ENCODE measurements at places on chromosomes 4 and X.

DNA sequence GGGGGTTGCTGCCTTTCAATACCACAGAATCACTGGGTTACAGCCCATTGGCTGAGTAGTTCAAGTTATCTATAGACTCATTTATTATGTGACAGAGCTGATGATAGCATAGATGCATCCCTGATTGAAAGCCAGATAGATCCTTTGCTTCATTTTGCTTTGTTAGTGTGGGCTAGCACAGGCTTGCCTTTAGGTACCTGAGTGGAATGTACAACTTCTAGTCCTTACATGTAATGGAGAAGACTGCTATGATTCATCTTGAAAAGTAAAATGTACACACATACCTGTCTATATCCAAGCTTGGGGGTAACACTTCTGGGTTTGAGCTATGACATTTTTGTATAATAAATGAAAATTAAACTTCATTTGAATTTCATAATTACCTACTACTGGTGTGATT is 226.0 kb upstream of the FTHL17 start:
- DNase-seq: no peak

GRCh38 chrX:103464774-103465117 is 54.5 kb downstream of the RAB40A start:
- peak; percentile 61 for DNase-seq

DNA sequence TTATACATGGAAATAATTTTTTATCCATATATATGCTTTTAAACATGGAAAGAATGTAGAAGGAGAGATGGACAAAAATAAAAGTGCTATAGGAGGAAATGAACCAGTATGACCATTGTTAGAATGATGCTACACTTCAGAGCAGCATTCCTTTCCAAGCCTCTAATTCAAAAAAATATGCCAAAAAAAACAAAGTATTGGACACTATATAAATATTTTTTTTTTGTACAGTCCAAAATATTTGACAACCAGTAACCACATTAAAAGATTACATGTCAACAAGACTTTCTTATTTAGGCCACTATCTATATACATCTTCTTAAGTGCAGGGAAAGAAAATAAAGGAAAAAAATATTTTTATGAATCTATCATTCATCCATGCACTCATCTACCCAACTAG is 198.6 kb downstream of the LRBA start:
- no peak for DNase-seq

GRCh38 chr4:128553686-128554515 is 255.6 kb upstream of the JADE1 start:
- DNase-seq: no peak

DNA sequence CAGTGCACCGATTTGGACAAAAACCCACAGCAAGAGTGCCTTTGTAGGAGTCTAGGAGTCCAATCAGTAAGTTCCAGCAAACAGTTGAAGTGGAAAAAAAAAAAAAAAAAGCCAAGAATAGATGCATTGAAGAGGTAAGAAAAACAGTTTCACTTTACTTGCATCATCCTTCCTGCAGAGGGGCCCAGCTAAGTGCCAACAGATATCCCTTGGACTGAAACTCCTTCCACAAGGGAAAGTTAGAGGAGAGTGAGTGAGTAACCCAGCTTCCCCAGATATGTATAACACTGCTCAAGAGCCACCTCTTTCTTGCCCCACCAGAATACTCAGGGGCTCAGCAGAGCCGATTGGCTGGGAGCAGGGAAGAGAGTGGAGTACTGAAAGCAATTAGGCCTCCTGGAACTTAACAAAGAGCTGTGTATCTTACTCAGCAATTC is 617.7 kb upstream of the SMIM31 start:
- no peak for DNase-seq

DNA sequence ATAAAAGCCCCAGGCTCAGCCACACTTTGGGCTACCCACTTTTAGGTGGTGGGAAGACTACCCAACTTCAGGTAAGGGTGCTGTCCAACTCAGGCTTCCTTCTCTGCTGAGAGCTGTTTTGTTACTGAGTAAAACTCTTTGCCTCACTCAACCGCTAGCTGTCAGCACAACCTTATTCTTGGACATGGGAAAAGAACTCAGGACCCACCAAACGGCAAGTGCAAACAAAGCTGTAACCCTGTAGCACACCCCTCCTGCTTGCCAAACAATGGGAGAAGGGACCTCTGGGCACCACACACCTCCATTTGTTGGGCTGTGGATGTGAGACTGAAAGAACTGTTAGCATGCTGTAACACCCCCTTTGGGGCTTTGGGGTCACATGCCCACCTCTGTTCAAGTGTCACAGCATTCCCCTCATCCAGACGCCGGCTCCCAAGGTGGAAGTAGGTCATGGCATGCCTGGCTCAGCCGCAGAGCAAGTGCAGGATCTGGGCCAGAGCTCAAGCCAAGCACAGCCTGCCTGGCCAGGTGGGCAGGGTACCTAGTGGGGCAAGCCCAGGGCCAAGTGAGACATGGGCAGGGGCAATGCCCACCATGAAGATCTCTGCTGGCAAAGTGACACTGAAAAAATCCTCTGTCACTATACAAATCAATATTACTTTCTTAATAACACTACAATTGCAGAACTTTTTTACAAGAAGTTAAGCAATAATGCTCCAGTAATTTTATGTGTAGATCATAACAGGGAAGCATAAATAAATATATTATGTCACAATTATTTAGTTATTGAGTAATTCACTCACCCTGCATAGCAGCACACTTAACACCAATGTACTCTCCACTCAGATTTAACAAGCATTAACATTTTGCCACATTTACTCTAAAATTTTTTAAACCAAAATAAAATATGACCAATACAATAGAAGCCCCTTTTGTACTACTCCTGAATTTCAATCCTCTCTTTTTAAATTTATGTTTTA is 107.2 kb downstream of the TBCK start:
- no peak for DNase-seq

GRCh38 chrX:10622197-10622596 is 1.8 kb upstream of the MID1 start:
- DNase-seq: no peak

DNA sequence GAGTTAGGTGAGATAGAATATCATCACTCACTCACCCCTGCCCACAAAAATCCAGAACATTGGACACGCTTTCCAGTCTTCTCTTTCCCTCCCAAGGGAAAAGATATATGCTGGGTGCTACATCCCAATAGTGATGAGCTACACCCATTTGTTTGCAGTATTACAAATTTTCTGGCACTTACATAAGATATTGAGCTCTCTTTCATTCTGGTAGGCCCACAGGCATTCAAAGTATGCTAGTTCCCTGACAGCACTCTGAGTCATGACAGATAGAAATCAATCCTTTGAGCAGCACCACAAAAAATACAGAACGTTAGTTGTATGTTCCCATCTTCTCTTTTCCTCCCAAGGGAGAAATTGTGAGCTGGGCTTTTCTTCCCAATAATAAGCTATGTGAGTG is 477.6 kb upstream of the GRID2 start:
- DNase-seq: no peak

GRCh38 chr4:73943555-73943954 is 38.3 kb downstream of the PF4 start:
- no peak for DNase-seq
